Karpas-422 (cell line): ENCODE measurements at places on chromosomes 6 and 20.

- no peak for DNase-seq
Observed at GRCh38 chr6:147684906-147685305, 176.4 kb downstream of the SAMD5 start.

GRCh38 chr6:36735110-36736071, 37.8 kb downstream of the RAB44 start:
- DNase-seq = no peak

GRCh38 chr20:49543071-49543857, 24.7 kb downstream of the PTGIS start:
- DNase-seq = no peak

DNA sequence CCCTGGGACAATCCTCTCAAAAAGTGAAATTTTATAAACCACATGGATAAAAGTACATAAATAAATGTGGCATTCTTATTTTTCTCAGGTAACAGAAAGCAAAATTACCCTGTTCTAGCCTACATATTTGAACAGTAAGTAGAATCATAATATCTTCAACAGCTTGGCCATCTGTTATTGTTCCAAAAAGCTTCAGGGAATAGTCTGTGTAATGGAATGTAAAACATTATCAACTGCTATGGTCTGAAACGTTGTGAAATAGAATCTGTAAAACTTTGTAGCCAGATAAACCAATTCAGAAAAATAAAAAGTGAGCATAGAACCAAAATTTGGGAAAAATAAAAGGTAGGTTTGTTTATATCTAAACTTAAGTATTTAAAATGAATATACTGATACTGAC, 114.7 kb downstream of the THEMIS start:
- no peak for DNase-seq

DNA sequence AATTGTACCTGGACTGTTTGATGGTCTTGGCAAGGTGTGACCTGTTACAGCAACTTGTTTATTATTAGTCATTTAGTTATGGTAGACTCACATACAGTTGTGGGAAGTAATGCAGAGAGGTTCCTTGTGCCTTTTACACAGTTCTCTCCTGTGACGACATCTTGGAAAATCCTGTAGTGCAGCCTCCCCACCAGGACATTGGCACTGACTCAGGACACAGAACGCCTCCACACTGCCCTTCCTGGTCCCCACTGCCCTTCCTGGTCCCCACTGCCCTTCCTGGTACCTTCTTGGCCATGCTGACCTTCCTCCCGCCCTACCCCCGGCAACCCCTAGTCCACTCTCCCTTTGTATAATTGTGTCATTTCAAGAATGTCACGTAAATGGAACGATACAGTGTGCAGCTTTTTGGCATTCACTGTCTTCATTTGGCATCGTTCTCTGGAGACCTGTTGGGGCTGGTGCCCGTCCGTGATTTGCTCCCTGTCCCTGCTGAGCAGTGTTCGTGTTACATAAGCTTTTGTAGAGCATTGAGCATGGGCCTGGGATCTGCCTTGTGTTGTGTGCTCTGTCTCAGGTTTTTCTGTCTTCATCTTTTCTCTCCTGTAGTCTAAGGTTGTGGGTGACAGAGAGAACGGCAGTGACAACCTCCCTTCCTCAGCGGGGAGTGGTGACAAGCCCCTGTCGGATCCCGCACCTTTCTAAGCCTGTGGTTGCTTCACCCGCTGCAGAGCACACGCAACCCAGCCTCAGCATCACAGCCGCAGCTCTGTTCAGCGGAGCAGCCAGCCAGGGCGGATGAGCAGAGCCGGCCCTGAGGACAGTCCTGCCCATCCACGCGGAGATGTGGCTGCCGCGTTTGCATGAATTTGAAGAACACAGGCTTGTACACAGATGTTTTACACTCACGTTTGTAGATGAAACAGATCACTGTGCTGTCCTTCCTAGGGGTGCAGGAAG, 5.4 kb upstream of the DNAJC5 start:
- no peak for DNase-seq

- DNase-seq = no peak
Observed at GRCh38 chr20:47991875-47992488, 206.7 kb upstream of the SULF2 start.

DNA sequence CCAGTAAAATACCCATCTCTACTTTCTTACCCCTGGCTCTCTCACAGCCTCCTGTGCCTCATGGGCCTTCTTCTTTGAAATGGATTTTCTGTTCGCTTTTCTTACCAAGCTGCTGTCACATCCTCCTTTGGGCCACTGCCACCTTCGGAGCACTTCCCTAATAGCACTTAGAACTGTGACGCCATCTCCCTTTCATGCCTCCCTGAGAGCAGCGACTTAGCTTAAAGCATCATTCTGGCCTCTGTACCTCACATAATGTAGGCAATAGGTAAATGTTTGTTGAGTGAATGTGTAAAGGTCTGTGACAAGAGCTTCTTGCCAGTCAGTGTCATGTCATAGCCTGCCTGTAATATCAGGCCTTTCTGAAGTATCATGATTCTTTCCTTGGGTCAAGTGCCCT, 78.8 kb downstream of the ADGRG6 start:
- DNase-seq = peak; percentile 49

- no peak for DNase-seq
Observed at GRCh38 chr6:139296927-139297326, 5.1 kb upstream of the TXLNB start.

DNA sequence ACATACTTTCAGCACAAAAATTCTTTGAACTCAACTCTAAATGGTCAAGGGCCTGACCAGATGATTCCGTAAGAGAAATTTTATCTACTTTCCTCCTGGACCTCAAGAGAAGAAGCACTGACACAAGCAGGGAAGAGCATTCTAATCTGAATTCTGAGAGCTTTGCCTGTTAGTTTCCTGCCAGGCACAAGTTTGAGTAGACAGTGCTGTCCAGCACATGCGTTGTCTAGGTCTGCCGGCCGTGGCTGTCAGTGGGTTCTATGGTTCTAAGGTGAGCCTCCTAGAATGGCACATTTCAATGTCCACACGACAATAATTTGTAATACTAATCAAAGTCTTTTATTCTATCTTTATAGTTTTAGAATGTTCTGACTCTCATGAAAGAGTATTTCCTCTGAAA, 91.9 kb downstream of the RFPL4B start:
- DNase-seq = no peak

- no peak for DNase-seq
Observed at GRCh38 chr6:46583081-46583480, 69.5 kb downstream of the CYP39A1 start.

DNA sequence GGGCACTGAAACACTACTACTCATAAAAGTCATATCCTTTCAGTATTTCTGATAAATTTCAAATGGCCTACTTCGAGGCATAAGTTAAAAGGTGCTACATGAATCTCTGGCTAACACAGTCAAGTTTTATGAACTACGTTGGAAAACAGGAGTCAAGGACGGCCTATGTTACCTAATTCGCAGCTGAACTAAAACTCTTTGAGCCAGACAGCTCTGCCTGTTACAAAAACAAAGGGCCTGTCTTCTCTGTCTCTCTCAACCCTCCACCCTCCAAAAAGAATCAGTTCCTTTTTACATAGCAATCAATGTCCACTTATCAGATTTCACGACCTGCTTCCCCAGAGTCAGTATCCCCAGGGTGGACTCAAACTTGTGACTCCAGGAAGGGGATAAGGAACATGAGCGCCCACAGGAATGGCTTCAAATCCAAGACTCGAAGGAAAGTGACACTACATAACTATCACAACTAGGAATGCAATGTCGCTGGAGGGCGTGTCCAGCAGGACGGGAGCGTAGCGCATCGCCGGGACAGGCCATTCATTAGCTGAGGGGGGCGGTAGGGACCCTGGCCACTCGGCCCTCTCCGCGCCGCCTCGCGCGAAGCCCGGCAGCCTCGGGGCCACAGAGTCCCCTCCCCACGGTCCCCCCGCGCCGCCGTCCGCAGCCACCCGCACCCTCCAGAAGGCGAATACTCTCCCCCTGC, 591 bp downstream of the IBTK start:
- DNase-seq = peak; percentile 73

- no peak for DNase-seq
Observed at GRCh38 chr20:40724566-40724965, 35.5 kb upstream of the MAFB start.

GRCh38 chr20:36646678-36647077, 682 bp upstream of the SLA2 start:
- DNase-seq = no peak

- peak; percentile 77 for DNase-seq
Observed at GRCh38 chr6:73514746-73515110, 6.1 kb downstream of the EEF1A1 start.

DNA sequence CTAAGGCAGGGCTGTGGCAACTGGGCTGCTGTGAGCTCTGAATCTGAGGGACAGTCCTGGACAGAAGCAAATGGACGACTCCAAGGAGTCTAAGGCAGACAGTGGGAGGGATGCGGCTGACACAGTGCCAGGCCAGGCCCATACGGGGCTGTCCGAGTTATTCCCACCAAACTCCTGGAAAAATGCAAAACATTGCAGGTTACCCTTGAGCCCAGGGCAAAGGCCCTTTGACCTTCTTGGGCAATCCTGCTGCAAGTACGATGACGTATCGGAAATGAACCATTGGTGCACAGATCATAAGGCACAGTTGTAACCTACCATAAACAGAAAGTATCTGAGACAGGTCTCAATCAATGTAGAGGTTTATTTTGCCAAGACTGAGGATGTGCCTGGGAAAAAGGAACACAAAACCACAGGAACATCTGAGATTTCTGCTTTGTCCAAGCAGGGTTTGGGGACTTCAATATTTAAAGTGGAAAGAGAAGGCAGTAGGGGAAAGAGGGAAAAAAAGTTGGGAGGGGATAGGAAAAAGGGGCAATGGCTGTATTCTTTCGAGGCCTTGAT, 118.9 kb downstream of the DACT2 start:
- DNase-seq = no peak

GRCh38 chr20:59625214-59625922, 21.0 kb downstream of the PHACTR3 start:
- DNase-seq = no peak

- no peak for DNase-seq
Observed at GRCh38 chr6:3202999-3203696, 24.3 kb downstream of the TUBB2B start.

- DNase-seq = no peak
Observed at GRCh38 chr20:24487648-24488047, 18.2 kb downstream of the SYNDIG1 start.

DNA sequence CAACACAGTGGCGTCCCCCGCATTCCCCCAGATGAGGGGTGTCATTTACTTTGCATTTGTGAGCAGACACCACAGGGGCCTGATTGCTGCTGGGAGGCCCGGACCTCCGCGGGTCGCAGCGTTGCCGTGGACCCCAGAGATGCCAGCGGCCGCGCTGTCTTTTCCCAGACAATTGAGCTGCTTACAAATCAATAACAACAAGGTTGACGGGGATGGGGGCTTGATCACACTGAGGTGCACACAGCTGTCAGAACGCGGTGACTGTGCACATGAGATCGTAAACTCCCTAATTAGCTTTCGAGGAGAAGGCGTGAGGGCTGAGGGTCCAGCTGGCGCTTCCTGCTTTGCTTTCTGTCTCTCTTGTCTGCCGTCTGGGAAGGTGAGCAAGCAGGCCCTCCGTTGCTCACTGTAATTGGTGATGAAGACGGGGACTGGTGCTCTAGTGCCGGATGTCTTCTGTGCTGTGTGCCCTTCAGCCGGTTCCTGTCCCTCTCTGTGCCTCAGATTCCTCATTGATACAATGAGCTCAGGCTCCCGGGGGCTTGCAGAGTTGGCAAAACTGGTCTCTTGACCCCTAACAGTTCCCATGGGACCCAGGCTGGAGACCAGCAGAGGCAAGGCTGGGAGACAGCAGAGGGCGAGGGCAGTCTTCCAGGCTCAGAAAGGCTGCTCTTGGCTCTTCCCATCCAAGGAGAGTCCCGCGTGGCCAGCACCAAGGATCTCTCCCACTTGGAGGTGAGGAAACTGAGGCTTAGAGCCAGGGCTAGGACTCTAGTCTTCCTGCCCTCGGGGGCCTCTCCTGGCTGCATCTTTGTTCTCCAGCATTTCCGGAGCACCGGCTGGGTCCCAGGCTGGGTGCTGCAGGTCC, 126.0 kb upstream of the PMEPA1 start:
- no peak for DNase-seq

DNA sequence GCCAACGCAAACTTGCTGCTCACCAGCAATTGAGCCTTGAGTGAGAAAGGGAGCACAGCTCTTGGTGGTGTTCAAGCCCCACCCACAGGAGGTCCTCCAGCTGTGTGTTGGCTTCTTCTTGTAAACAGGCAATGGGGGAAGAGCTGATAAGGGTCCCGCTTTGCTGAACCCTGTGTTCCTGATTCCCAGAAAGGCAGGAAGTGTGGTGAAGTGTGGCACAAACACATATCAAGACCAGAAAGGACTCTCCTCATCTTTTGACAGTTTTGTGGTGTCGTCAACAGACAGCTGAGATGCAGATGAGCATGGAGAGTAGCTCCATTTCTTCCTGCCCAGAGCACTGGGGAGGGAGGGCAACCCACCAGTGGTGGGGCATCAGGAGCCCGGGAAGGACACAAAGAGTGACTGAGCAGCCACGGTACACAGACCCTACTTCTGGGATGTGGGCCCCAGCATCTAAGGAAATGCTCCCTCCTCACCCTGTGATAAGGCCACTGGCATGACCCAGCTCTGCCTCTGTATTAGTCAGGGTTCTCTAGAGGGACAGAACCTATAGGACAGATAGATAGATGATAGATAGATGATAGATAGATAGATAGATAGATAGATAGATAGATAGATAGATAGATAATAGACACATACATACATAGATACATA, 188.9 kb upstream of the TAB2 start:
- no peak for DNase-seq

DNA sequence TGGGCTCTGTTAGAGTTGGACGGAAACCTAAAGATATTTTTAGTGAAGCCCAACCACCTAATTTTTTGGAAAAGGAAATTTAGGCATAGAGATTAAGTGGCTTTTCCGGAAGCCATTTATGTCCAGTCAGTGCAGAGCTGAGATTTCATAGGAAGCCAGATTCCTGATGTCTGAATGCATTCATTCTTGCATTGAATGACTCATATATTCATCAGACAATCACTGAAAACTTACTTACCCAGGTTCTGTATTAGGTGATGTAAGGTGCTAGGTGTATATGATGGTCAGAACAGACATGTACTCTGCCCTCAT, 4.1 kb downstream of the SH3BGRL2 start:
- no peak for DNase-seq

GRCh38 chr6:52551483-52552277, 25.2 kb downstream of the TRAM2 start:
- DNase-seq = no peak

GRCh38 chr20:53959911-53960578, 110.3 kb downstream of the BCAS1 start:
- no peak for DNase-seq

GRCh38 chr20:36085686-36086267, 68.8 kb upstream of the EPB41L1 start:
- no peak for DNase-seq

- DNase-seq = peak; percentile 67
Observed at GRCh38 chr6:62775427-62776022, 435.7 kb upstream of the FKBP1C start.

DNA sequence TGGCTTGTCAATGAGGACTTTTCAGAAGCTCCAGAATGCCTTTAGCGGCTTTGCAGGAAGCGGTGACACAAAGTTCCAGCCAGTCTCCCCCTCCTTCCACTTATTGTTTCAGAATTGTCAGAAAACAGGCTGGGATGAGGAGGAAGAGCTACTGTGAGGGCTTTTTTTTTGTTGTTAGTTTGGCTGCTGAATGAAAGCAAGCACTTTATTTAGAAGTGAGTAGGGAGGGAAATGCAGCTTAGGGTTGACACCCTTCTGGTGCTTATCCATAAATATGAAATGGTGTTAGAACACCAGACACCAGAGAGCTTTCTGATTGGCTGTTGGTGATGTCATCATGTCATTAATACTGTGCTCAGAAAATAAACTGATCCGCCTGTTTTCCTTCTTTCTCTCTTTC, 251.5 kb downstream of the SOX4 start:
- no peak for DNase-seq
